Stimulated activated CD8-positive, alpha-beta memory T cell treated with anti-CD3 and anti-CD28 coated beads, Interleukin-2, amount 100 ng/mL, for 1 hour (primary cell): ENCODE measurements at places on chromosomes 12 and 14.

DNA sequence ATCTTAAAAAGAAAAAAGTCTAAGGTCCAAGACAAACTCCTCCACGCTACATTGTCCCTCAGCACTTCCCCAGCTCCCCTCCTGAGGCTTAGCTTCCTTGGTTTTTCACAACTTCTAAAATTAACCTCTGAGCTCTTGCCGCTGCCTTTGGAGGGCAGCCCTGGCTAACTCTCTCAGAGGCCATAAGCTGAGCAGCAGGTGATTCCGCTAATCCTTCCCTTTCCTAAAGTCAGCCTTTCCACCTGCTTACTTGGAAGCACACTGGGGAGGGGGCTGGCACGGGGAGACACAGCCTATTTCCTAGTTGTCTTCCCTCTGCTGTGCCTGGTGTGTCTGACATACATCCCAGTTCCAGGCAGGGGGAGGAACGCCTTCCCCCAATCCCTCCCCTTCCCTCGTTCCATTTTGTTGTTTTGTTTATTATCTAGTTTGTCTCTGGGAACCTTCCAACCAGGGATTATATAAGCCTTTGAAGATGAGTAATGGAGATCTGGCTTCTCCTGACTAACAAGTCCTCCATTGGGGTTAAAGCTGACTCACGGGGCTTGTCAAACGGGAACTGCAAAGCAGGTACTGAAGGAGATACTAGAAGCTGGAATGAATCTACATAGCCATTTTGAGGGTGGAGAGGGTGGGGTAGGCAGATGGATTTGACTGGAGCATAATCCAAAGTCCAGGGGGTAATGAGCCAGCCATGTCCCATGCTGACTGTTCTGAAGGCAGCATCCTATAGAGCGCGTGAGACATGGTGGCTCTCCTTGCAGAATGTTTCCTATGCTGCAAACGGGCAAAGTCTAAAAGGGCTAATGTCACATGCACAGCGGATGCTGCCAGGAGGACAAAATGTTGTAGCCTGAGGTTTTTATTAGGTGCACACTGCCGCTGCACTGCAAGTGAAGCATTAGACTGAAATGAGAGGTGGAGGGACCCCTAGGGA lies 230.8 kb downstream of the FOXN3 start:
- no peak for DNase-seq

- DNase-seq, result no peak
These were observed 17.3 kb downstream of the TOGARAM1 start for GRCh38 chr14:44979273-44979672.

DNA sequence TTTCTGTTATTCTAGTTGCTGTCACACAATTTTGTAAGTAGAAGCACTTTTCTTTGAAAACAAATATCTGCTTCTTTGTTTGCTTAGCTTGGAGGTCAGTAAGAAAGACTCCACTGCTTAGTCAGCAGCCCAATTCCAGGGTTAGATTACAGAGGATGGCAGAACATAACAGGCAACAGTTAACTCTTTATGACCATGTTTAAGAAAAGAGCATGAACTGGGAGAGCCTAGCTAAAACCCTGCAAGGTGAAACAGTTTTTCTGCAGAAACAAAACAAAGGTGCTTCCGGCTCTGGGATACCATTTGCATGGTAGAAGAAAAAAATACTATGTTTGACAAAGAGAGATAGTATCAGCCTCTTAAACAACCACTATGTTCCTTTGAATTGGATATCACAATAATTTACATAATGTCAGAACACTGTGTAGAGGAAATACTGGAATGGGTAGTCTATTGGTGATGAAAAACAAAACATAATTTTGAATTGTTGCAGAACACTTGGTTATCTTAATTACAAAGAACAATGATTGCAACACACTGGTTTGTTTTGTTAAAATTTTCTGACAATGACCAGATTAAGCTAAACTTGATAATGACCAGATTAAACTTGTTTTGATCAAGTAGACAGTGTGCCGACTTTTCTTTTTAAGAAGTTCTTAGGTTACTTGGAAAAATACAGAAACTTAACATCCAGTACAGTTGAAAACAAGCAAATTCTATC lies 22.4 kb upstream of the PPM1H start:
- DNase-seq, result no peak

- no peak for DNase-seq
These were observed 84.8 kb downstream of the HELB start for GRCh38 chr12:66387117-66387516.

GRCh38 chr12:97342130-97342529 lies 120.5 kb upstream of the RMST start:
- no peak for DNase-seq

- peak; percentile 38 for DNase-seq
These were observed 11.0 kb downstream of the ZNF219 start for GRCh38 chr14:21087294-21088091.

DNA sequence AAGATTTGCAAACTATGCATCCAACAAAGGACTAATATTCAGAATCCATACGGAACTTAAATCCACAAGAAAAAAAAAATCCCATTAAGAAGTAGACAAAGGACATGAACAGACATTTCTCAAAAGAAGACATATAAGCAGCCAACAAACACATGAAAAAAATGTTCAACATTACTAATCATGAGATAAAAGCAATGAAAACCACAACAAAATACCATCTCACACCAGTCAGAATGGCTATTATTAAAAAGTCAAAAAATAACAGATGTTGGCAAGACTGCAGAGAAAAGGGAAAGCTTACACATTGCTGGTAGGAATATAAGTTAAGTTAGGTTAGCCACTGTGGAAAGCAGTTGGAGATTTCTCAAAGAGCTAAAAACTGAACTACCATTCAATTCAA lies 16.2 kb downstream of the CDK17 start:
- DNase-seq, result no peak

DNA sequence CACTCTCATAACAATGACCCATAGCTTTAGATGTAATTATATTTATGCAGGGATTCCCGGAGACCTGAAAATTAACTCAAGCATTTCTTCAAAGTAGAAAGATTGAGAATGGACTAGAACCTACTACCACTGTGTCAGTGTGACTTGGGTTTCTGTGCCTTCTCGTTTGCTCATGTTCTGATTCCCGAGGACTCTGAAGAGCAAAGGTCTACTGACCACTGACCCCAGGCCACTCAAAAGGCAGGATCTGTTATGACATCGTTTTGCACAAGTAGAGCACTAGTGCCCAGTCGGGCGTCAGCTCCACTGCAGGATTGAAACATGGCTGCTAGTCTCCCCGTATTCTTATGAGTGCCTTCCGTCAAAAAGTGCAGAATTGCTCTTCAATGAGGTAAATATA lies 53.8 kb upstream of the DHRS4 start:
- DNase-seq, result no peak

GRCh38 chr12:121325922-121326396 lies 26.3 kb downstream of the ANAPC5 start:
- no peak for DNase-seq

- DNase-seq, result no peak
These were observed 463.9 kb upstream of the ATP2B1 start for GRCh38 chr12:90172524-90172923.

DNA sequence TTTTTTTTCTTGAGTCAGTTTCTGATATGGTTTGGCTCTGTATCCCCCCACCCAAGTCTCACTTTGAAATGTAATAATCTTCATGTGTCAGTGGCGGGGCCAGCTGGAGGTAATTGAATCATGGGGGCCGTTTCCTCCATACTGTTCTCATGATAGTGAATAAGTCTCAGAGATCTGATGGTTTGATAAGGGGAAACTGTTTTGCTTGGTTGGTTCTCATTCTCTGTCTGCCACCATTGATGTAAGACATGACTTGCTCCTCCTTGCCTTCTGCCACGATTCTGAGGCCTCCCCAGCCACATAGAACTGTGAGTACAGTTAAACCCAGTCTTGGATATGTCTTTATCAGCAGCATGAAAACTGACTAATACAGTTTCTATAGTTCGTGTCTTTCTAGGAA lies 42.9 kb downstream of the WNK1 start:
- no peak for DNase-seq

DNA sequence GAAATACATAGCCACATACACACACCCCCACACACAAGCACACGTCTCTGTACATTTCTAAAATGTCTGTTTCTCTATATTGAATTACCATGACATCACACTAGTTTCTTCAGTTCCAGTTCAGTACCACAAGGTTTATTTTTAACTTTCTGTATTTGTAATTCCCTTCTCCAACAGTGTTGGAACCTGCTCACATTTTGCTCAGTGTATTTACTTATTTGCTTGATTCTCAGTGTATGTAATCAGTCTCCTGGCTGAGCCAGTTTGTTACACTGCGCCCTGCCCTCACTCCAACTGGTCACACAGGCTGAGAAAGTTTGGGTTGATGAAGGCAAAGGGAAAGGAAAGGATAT lies 67.1 kb downstream of the MON2 start:
- DNase-seq, result no peak
